Hematopoietic multipotent progenitor cell treated with erythropoietin and hydrocortisone succinate and interleukin-3 and kit ligand, for 17 days (in vitro differentiated cells): ENCODE measurements at places on chromosomes 7 and 10.

DNA sequence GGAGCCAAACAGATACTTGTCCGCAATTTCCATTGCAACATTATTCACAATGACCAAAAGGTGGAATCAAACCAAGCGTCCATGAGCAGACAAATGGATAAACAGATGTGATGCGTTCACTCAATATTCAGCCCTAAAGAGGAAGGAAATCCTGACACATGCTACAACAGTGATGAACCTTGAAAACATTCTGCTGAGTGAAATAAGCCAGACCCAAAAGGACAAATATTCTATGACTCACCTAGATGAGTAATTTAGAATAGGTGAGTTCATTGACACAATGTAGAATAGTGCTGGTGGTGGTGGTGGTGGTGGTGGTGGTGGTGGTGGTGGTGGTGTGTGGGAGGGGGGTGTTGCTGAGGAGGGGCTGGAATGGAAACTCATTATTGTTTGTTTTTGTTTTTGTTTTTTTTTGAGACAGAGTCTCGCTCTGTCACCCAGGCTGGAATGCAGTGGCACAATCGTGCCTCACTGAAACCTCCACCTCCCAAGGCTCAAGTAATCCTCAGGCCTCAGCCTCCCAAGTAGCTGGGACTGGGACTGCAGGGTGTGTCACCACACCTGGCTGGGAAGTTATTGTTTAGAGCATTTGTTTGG, 28.6 kb downstream of the SMKR1 start:
- DNase-seq: no peak

DNA sequence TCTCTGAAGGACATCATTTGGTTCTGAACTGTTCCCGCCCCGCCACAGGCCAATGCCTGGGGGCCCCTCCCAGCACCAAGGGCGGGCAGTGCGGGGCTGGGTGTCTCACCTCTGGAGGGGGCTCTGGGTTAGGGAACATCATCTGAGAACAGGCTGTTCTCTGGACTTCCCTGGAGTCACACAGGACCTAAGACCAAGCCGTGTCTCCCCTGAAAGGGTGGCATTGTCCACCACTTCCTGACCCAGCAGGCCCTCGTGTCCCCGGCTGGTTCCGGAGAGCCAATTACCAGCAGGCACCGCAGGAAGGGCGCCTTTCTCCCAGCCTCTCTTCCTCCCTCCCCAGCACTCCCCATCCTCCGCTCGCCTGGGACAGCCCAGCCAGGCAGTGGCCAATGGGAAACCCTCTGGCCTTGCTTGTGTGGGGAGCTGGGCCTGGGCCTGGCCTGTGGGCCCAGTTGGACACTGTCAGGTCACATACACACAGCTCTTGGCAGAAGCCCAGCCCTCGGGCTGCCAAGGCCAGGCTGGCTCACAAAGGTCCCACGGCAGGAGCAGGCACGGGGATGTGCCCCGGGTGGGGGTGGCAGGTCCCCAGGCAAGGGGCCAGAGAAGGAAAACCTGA, 119.5 kb downstream of the SPDYE5 start:
- DNase-seq: no peak

- DNase-seq: no peak
Measured at GRCh38 chr7:106765727-106766355, 99.2 kb upstream of the PIK3CG start.

DNA sequence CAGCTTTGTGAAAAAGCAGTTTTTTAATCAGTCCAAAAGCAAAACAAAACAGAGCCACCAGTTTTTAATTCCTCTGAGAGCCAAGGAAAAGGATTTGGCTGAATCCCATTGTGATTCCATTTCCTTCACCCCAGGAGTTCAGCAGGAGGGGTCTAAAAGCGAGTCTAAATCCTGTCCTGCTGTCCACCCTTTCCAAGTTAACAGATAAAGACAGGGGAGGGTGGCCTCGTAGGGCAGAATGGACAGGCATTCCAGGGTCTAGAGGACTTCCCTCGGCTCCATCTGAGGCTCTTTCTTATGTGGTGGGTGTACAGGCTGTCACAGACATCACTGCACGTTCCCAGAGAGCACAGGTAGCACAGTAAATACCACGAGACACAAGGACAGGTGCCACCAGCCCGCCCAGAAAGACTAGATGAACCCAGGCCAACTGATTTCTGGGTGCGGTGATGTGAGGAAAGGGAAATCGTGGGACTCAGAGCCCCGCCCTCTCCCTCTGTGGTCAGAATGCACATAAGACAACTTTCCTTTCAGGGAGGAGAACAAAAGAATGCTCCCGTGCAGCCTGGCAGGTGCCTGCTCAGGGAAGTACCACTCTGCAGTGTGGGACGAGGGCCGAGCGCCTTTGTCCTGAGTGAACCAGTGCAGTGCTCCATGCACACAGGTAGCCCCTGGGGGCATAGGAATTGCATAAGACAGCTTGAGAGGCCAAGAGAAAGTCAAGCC, 119.7 kb downstream of the ABLIM1 start:
- DNase-seq: no peak

DNA sequence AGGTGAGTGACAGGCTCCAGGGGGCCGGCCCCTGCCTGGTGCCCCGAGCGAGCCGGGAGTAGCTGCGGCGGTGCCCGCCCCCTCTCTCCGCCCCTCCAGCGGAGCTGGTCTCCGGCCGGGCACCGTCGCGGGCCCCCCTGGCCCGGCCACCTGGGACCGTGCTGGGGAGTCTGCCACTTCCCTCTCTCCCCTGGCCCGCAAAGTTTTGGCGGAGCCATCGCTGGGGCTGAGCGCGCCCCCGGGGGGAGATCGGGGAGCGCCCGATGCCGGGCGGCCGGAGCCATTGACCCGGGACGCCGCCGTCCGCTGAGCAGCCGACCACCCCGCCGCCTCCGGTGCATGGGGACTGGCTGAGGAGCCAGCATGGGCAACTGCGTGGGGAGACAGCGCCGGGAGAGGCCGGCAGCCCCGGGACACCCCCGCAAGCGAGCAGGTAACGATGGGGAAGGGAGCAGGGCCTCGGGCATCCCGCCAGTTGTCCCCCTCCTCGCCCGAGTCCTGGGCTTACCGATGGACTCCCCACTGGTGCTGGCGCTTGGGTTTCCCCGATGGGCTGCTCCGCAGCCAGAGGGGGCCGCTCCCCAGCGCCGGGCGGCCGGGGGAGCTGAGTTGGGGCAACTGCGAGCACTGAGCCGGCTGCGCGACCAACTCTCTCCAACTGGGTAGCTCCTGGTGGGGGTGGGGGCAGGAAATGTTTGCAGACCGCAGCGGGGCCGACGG, at the start of gene UBTD1:
TSS of gene UBTD1 (plus strand) at position 84 of the 720 bp plus-strand sequence. CDS start at position 364, 280 bp downstream.
- no peak for DNase-seq
